ENCODE measurements at places on chromosomes 4 and X. TPM values are rescaled to one million over a fixed set of nuclear protein-coding genes. Genes with fewer than 3 reads are reported as not detected.
A peak's percentile ranks its signal among the peaks of the same experiment; 100 is the strongest.

Gene ACE2
- total RNA-seq, result not detected

Gene CLIC2
- 1.2 TPM for total RNA-seq

GRCh38 chrX:40329616-40330015 lies 231.9 kb upstream of the BCOR start:
- DNase-seq, result no peak

- DNase-seq, result peak; percentile 49
These were observed 77.6 kb downstream of the PDE5A start for GRCh38 chr4:119550857-119551532.

- no peak for DNase-seq
These were observed 74.6 kb downstream of the PABPC4L start for GRCh38 chr4:134126955-134127354.

DNA sequence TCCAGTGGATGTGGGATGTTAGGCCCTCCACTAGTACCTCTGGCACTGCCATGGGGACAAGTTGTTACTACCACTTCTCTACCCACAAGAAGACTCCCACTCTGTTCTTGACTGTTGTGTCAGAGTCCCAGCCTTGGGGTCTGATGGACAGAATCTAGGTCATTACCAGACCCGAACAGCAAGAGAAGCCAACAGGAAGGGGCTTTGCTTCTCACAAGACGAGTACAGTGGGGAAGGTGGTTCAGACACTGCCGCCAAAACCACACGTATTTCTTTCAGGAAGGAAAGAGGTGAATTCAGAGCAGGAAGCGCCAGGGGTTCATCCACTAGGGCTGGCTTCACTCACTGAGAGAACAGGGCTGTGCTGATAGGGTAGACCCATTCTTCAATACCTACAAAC lies 161.3 kb upstream of the KIT start:
- DNase-seq, result no peak

GRCh38 chr4:184385705-184386141 lies 88.6 kb downstream of the IRF2 start:
- no peak for DNase-seq

- DNase-seq, result no peak
These were observed 242.7 kb upstream of the DCAF8L1 start for GRCh38 chrX:28223991-28224390.

- peak; percentile 25 for DNase-seq
These were observed 161.2 kb upstream of the SPRY1 start for GRCh38 chr4:123235431-123235830.

- no peak for DNase-seq
These were observed 194.0 kb downstream of the LDB2 start for GRCh38 chr4:16704489-16704888.

Gene MAP3K15
- under 0.01 TPM for total RNA-seq

GRCh38 chrX:78283511-78283910 lies 43.9 kb downstream of the CYSLTR1 start:
- no peak for DNase-seq

Gene TEX13D
- total RNA-seq, result not detected

- DNase-seq, result no peak
These were observed 81.8 kb upstream of the RBPJ start for GRCh38 chr4:26238778-26239679.

Gene HPGDS
- total RNA-seq, result not detected

Gene KLF3
- total RNA-seq, result 27.7 TPM

DNA sequence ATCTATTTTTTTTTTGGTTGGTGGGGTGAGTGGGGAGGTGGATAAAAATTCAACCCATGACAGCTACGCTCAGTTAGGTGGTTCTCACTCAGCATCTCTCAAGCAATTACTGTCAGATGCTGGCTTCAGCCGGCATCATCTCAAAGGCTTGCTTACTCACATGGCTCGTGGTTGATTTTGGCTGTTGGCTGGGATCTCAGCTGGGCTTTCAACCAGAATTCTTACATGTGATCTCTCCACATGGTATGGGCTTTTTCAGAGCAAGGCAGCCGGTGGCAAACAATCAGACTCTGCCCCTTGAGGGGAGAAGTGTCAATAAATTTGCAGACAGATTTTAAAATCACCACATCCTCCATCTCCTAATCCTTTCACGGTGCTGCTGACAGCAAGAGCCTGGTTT lies 47.2 kb downstream of the SLC34A2 start:
- DNase-seq, result no peak

DNA sequence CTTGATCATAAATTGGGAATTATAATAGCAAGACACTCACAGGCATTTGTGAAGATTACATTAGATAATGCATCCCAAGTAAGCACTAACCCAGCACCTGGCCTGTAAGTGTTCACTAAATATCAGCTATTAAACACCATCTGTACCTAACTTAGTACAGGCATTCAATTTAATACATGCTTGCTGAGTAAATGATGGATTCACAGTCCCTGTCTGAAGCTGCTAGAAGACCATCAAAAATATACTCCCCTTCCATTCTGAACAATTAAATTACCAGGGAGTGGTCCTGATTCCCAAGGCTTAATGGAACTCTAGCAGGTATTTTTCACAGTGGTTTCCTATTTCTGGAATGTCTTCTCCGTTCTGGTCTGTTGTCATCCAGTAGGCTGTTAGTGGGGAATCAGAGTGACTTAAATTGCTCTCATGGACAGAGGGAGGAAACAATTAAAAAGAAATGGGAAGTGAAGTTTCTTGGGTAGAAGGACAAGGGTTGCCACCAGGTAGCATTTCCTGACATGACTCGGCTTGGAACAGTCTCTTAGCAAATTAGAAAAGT lies 233.9 kb downstream of the PTTG2 start:
- DNase-seq, result no peak
